ENCODE measurements at places on chromosomes 16 and 17.
A peak's percentile ranks its signal among the peaks of the same experiment; 100 is the strongest.

DNA sequence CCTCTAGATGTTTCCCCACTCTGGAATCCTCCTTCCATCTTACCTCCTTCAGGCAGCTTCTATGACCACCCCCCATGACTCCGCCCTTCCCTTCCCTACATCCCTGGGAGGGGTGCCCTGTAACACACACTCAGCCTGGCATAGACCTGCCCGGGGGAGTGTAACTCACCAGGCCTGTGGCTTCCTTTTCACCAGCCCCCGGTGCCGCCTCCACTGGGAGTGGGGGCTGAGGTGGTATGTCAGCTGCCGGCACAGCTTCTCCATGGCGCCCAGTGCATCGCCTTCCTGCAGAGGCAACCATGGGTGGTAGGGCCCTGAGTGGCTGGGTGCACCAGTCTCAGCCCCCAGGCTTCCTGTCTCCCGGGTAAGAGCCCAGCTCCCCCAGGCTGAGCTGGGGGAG lies 32.3 kb downstream of the TRPV2 start:
- DNase-seq, result no peak

GRCh38 chr16:68187505-68187904 lies 48.4 kb downstream of the ESRP2 start:
- no peak for DNase-seq

DNA sequence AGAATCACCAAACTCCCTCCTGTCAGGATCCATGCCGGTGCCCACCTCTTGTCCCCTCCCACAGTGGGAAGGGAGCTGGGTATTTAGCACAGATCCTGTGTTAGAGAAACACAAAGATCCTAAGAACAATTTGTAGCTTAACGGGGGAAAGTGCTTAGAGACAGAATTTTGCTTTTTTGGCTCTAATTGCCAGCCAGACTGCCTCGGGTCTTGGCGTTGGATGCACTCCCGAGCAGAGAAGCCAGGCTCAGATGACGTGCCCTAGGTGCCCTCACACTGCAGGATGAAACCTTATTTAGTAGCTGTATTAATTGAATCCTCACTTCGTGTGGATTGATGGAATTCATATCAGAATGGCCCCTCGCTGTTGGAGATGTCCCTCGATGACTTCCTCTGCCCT lies 22.5 kb upstream of the MAF start:
- DNase-seq, result no peak

DNA sequence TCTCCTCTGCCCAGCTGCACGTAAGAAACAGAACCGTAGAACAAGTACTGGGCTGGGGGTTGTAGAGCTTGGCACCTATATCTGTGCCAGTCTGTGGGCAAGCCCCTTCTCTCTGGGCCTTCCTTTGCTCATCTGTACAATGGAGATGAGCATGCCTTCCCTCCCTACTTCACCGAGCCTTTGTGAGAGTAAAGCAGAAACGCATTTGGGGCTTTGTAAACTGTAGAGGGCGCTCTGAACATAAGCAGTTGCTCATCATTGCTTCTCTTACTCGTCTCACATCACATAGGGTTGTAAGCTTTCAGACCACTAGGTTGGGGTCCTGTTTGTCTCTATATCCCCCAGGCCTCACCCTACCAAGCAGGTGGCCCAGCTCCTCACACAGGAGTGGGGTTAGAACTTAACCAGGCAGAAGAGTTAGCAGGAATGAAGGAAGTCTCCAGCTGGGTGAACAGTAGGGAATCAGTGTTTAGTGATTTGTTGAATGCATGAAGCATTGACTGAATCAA lies 15.1 kb downstream of the SAMD14 start:
- peak; percentile 68 for DNase-seq

DNA sequence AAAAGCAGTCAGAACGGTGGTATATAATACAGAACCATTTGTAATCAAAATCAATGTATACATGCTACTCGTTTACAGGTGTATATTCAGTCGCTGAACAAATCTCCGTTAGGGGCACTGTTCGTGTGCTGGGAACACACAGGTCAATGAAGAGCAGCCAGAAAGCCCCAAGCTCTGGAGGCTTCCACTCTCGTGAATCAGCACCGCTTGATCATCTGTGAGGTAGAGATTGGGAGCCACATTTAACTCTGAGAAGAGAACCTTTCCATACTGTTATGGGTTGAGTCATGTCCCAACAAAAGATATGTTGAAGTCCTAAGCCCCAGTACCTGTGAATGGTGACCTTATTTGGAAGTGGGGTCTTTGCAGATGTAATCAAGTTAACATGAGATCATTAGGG lies 5.4 kb upstream of the CYTH1 start:
- DNase-seq, result no peak

- no peak for DNase-seq
These were observed 10.3 kb downstream of the LYRM1 start for GRCh38 chr16:20910781-20911321.

DNA sequence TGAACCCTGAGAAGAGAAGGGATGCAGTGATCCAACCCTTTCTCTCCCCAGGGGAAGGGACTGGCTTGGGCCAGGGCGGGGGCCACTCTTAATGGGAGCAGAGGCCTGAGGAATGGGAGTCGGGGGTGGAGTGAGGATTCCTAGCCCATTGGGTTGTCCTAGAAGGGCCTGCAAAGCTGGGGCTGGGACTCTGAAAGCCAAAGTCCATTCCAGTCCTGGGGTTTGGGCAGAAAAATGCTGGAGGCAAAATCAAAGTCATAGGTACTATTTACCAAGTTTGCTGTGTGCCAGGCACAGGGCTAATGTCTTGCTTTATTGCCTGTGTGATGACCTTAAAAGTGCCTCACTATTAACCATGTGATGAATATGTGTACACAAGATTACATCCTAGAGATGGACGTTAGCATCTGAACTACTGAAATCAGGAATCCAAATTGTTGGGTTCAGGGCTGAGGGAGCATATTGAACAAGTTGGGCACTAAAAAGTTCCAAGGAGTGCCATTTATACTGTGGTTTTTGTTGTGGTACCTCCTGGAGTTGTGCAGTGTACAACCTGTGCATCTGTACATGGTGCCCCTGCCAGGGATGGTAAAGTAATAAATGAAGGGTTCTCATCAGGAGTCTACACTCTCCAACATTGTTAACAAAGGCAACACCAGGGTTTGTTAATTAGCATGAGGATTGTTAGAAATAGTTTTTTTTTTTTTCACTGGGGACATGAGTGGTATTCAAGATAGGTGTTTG lies 84.4 kb upstream of the NKD1 start:
- no peak for DNase-seq

DNA sequence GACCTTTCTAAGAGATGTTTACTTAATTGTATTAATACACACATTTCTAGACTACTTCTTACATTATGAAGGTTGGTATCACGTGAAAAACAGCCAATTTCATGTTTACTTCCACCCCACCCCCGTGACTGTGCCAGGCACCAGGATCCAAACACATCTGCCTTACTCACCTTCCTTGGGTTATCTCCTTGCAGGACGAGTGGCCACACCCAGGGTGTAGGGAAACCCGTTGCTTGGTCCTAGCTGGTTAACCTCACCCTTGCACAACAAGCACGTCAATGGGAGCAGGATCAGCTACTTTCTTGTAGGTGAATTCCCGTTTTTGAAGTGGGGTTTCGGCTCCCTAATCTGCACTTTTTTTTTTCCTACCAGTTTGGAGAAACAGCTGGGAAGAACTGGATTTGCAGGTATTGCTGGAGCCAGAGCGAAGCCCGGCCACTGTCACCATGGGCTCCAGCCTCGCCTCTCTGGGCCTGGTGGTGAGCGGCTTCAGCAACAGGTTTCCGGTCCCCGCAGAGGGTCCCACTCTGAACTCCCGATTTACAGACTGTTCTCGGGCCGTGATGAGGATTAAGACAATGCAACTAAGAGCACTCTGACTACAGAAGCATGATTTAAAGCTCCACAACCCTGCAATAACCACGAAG lies 2.1 kb upstream of the UBB start:
- no peak for DNase-seq

DNA sequence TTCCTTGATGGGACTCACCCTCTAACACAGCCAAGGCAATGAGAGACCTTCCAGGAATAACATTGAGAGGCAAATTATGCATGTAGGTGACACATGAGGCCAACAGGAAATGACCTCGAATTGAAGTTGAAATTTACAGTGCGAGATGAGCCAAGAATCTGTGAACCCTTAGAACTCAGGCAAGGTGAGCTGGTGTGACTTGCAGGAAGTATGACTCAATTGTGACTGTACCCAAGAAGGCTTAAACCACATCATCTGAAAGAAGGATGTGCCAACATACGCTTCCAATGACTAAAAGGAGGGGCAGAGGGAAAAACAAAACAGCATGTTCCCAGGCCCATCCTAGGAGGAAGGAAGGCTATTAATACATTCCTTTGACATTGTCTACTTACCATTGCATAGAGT lies 44.8 kb downstream of the PITPNC1 start:
- DNase-seq, result no peak

GRCh38 chr16:13348416-13348815 lies 447.0 kb downstream of the SHISA9 start:
- no peak for DNase-seq

GRCh38 chr17:7859028-7859427 lies 1.2 kb downstream of the CYB5D1 start:
- no peak for DNase-seq

- no peak for DNase-seq
These were observed 3.2 kb upstream of the FN3K start for GRCh38 chr17:82732118-82732743.

GRCh38 chr17:39769974-39770587 lies 32.3 kb downstream of the GRB7 start:
- peak; percentile 52 for DNase-seq

- DNase-seq, result no peak
These were observed 806 bp downstream of the MRM1 start for GRCh38 chr17:36602030-36602748.

- DNase-seq, result peak; percentile 95
These were observed at the start of gene NDUFAB1 for GRCh38 chr16:23595951-23596720. TSS of gene NDUFAB1 (minus strand) at chr16:23596316. CDS start at chr16:23596290, 26 bp downstream.

DNA sequence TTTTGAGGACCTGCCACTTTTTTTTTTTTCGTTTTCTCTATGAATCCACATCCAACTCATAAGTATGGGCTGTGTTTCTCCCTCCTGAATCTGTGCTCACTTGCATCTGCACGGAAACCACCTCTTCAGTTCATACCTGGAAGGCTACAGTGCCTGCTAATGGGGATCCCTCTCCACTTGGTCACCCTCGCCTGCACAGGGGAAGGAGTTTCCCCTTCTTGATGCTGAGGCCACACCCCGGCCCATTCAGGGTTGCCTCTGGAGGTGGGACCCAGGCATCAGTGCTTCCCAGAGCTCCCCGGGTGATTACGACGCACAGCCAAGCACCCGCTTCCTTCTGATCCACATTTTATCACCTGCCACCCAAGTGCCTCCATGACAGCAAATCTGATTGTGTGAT lies 85.9 kb upstream of the TBC1D3K start:
- DNase-seq, result no peak

DNA sequence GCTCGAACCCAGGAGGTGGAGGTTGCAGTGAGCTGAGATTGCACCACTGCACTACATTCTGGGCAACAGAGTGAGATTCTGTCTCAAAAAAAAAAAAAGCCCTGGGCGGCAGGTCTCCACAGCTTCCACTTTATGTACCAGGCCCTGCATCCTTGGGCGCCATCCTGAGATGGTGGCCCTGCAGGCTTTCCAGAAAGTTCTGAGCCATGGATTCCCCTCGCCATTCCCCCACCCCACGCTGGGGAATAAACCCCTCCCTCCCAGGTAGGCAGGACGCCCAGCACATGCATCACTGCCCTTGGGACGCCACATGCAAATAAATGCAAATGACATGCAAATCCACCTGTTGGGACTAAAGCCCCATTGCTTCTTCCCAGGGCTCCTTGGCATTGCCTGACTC lies 13.8 kb upstream of the ZNF469 start:
- DNase-seq, result no peak

DNA sequence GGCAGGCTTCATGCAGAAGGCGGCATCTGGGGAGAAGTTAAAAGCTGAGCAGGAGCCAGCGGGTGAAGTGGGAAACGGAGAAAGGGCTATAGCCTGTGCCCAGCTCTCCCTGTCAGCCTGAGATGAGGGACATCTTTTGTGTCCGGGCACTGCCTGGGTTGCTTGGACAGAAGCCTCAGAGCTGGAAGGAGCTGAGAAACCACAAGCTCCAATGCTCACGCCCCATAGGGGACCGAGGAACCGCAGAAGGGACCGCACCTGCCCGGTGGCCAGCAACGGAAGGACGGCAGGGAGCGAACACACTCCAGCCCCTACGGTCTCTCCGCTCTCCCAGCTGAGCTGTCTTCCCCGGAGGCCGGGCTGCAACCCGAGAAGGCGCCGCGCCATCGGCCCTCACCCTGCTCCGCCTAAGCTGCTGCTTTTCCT lies 175.8 kb downstream of the NPIPB11 start:
- DNase-seq, result no peak

- no peak for DNase-seq
These were observed 2.0 kb downstream of the TP53I13 start for GRCh38 chr17:29570521-29570920.

DNA sequence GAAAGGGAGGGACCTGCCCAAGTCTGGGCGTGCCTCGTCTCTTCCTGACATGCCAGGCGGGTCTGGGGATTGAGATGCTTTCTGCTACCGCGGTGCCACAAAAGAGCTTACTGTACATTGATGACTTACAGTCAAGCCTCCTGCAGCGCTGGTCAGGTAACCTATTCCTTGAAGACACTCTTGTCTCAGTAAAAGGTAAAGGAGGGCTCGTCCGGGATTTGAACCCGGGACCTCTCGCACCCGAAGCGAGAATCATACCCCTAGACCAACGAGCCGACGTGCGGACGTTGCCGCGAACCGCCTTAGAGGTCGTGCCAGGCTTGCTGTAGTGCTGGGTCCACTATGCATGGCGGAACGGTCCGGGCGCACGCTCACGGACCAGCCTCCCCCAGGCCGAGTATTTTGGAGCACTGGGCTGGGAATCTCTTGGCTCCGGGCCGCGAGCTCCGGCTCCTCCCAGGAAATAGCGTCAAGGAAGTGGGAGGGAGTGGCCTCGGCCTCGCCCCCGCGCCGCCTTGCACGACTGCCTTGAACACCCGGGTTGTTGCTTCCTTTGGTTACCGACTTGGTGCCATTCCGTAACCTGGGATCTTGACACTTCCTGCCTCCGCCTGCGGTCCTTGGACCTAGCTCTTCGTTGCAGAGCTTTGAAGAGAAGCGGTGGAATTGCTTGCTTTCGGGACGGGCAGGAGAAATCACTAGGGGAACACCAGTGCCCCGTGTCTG lies 12.4 kb upstream of the AURKB start:
- DNase-seq, result peak; percentile 73

- no peak for DNase-seq
These were observed 146.0 kb downstream of the ABCA8 start for GRCh38 chr17:68809148-68809547.

- DNase-seq, result no peak
These were observed 132.0 kb downstream of the SNX11 start for GRCh38 chr17:48239603-48239995.

Measured in GM10248 (cell line).